ENCODE measurements at places on chromosomes 1 and 21.

DNA sequence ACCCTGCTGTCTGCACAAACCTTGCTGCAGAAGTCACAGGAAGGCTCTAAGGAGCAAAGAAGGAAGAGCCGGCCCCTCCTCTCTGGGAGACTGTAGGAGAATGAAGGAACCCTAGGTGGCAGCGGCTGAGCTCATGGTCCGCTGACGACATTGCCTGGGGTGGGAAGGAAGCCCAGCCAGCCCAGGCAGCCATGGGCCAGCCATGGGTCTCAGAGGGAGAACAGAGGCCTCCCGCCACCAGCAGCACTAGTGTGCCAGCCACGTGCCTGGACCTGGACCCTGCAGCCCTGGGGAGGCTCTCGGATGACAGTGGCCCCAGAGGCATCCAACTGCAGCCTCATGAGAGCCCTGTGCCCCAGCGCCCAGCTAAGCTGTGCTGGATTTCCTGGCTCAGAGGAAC is 49.2 kb upstream of the POFUT2 start:
- DNase-seq, result no peak

DNA sequence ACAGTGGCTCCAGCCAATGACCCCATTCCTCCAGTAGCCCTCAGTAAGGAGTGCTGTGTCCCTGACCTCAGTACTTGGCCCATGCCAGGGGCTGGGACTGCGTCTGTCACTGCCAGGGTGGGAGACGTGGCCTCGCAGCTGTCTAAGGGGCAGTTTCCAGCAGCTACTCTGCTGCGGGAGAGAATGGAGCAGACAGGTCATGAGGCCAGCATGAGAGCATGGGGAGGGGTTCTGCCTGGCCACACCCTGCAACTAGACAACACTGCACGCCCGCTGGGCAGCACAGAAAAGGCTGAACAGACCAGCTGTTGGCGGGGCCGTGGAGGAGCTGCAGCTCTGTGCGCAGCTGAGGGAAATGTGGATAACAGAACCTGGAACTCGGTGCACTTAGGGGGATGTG is 91.6 kb upstream of the COL6A1 start:
- DNase-seq, result no peak

- no peak for DNase-seq
Measured at GRCh38 chr1:230300322-230301301, 125.5 kb downstream of the PGBD5 start.

DNA sequence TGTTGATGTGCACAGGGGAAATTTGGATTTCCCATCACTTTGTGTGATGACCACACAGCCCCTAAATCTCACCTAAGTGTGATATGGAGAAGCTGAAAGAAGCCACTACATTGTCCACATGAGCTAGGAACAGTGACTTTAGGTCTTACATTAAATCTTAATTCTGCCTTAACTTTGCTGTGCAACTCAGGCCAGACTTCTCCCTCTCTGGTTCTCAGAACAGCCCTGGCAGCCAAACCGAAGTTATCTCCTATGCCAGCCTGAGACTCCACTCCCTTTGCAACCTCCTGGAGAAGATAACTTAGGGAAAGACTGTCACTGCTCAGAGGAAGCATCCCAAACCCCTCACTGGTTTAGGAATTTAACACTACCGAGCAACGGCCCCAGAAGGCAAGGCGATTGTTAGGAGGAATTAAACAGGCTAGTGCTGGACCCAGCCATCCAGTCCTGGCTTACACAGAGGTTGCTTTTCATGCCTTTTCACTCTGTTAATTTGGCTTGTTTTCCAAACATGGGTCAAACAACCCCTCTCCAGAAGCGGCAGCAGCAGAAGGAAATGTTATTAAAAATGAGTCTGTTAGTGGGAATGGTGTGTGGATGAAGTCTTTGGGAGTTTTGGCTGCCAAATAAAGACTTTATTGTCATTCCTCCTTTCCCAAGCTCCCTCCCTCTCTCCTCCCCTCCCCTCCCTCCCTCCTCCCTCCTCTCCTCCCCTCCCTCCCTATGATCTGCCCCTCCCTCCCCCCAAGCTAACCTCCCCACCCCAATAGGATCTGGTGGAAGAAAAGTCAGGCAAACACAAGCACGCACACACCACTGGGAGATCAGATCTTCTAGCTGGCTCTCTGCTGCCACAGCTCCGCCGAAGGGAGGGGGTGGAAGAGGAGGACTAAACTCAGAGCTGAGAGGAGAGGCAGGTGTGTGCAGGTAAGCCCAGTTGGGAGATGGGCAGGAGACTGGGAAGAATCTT is at the start of gene PRELP:
Gene PRELP, plus strand, starts transcription at position 795 of the 970 bp plus-strand sequence. CDS start 7,379 bp downstream, outside the sequence.
- peak; percentile 60 for DNase-seq

DNA sequence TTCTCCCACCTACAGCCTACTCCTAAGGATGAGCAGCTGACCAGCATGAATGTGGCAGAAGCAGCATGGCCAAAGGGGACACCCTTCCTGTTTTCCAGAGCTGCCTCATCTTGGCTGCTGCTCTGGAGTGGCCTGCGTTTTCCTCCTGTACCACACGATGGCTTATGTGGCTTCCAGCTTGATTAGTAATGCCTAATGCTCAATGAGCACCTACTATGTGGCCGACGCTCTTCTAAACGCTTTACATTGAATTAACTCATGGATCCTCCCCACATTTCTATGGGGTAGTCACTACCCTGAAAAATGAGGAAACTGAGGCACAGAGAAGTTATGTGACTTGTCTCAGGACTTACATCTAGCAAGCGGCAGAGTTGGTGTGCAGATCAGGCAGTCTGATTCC is 18.0 kb upstream of the SDHB start:
- no peak for DNase-seq

- no peak for DNase-seq
Measured at GRCh38 chr1:22879445-22879844, 93.2 kb downstream of the LACTBL1 start.

DNA sequence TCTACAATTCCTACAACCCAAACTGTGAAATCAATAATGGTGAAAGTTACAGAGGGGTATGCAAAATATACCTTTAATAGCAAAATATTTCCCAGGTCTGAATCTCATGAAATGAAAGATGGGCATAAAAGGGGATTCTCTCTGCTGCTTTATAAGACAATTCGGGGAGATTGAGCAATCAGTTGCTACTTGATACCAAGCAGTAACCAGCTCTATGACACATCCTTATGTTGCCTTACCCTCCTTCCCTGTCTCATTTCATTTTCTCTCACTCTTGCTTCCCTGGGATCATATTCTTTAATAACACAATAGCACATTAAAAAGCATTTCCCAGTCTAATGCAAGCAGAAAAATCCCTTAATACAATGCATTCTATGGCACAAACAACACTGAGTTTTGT is 29.0 kb downstream of the ZSWIM5 start:
- peak; percentile 59 for DNase-seq

GRCh38 chr1:76833151-76833550 is 34.1 kb upstream of the ST6GALNAC5 start:
- DNase-seq, result no peak

DNA sequence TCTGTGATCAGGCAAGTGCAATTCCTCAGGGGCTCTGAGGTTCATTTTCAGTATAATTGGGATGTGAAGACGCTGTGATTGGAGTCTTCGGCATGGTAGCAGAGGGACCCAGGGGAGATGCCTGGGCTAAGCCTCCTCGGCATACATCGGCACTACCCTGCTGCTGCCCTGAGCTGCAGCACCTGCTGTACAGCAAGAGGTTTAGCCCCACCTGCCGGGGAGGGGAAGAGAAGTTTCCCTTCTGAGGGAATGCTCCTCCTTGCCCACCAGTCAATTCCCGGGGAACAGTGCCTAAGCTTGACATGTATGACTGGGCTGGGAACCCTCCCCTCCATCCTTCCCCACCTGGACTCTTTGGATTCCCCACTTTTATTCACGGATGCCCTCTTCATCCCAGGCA is 24.9 kb downstream of the CNIH3 start:
- no peak for DNase-seq

DNA sequence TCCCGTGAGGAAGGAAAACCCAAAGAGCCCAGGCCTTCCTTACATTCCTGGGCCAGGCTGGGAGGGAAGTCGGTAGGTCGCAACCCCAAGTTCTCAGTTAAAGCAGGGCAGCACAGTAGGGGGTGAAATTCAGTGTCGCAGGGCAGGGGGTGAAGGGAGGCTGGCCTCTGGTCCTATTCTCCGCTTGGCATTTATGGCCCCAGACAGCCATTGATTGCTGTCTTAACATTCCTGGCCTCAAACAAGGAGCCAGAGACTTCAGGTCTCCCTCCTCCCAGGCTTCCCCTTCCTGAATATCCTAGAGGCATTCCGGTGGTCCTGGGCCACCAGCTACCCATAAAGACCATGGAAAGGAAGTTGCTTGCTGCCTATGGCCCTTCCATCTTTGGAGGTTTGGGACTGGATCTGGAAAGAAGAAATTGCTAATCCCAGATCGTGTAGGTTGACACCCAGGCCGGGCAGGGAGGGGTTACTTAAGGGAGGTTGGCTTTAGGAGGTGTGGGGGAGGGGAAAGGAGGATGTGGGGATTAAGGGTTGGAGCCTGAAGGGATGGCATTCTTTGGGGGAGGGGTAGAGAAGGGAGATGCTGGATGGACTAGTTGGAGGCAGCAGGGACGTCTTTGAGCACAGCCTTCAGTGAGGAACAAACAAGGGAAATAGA is 1.7 kb downstream of the LIN28A start:
- DNase-seq, result no peak

DNA sequence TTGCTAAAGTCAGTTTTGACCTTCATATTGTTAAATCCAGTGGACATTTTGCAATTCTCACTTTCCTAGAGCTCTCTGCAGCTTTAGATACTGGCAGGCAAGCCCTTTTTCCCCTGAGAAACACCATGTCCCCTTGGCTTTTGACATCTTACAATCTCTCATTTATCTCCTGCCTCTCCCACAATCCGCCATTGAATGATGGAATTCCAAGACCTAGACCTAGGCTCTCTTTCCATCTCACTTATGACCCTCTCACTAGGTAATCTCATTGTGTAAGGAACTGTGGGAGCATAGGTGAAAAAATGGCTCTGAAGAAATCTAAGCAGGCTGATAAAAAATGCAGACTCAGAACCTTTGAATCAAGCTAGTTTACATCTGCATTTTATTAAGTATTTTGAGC is 2.0 kb downstream of the KYAT3 start:
- no peak for DNase-seq

DNA sequence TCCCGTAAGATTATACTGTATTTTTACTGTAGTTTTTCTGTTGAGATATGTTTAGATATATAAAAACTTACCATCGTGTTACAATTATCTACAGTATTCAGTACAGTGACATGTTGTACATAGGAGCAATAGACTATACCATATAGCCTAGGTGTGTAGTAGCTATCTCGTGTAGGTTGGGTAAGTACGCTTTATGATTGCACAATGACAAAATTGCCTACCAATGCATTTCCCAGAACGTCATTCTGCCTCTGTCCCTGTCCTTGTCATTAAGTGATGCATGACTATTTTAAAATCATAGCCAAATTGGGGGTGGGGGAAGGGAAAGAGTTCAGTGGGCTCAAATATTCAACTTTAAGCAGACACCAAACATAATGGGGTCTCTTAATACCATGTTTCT is 233.8 kb upstream of the TMEM51 start:
- DNase-seq, result no peak

DNA sequence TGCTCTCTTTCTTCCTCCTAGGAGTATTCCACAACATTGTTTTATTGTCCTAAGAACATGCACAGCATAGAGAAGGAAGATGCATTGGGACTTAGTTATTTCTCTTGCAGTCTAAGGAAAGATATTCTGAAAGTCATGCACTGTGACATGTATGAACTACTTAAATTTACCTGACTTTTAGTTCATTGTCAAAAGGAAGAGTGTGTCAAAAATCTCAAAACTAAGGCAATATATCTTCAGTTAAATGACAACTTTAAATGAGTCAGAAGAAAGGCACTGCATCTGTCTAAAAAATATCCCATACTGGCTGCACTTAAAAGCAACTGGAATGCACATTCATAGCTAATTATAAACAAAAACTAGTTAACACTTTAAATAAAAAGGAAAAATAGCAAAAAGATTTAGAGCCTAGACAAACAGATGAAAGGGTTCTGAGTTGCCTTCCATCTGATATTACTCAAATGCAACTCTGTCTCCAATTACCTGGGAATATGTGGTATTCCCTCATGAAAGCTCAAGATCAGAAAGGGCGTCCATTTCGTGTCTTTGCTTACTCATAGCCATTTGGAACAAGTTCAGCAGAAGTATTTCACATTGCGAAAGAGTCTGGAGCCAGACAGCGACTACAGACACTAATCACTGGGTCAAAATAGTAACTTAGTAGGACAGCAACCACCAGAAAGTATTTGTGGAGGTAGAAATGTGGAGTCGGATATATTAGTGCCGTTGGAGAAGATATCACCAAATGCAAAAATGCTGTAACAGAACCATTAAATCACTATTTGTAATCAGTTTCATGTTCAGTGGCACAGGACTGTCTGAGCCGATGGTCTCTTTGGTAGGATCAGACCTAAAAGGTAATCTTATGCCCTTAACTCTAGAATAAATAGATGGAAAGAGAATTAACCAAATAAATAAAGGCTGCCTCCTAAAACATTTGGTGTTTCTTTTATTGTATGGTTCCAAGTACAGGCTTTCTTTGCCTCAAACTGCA is 225.7 kb downstream of the GREM2 start:
- DNase-seq, result peak; percentile 76

DNA sequence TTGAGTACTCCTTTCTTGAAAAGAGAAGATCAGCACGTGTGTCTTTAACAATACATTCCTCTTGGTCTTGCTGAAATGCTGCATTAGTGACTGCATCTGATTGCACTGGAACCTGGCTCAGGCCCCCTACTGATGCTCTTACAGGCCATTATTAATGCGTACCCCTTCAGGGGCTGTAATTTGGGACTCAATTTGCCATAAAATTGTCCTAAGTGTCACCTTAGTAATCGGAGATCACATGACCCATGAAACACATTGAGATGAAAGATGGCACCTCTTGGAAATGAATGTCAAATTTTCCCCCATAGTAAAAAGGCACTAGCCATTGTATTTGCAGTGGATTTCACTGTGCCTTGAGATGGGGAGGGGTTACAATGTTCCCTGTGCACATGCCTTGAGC is 563.3 kb downstream of the KIF26B start:
- DNase-seq, result no peak

DNA sequence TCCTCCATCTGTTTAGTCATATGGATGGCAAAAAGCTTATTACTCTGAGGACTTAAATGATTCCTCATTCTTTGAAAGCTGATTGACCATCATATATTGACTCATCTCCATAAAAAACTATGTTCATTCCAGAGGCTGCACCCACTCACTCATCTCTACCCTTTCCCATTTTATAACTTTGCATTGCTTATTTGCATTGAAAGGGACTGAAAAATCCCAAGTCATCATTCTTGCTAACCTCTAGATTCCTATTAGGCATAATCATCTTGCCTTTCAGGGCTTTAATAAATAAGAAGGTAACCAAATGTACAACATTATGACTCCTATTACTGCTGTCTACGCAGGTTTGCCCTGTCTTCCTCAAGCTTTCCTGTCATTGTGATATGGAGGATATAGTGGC is 1180.3 kb upstream of the B3GALT2 start:
- DNase-seq, result no peak

GRCh38 chr1:17441265-17441992 is 2.0 kb upstream of the RCC2 start:
- peak; percentile 29 for DNase-seq

GRCh38 chr1:20361805-20362381 is 71.2 kb downstream of the VWA5B1 start:
- peak; percentile 62 for DNase-seq
